Suprapubic skin (tissue), 4 donors: ENCODE measurements at places on chromosomes 5 and 9.

DNA sequence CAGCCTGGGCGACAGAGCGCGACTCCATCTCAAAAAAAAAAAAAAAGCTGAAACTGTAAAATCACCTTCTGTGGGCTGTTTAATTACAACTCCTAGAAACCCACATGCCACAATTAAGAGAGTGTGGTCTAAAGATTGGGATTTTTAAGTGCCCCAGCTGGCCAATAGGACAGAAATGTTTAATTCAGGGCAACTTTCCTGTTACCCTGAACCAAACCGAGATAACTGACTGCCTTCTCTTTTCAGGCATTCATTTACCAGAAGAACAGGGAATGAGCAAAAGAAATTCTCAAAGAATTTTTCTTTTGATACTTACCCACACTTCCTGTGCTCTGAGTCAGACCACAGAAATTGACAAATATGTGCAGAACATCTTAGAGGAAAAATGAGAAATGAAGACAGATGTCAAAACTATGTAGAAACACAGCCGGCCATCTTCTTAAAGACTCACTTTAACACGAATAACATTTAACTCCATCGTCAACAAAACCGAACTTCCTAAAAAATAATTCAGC is 221.3 kb upstream of the DAPK1 start:
- DNase-seq: no peak

GRCh38 chr9:134689321-134690181 is 47.9 kb downstream of the COL5A1 start:
- DNase-seq: peak; percentile 90

DNA sequence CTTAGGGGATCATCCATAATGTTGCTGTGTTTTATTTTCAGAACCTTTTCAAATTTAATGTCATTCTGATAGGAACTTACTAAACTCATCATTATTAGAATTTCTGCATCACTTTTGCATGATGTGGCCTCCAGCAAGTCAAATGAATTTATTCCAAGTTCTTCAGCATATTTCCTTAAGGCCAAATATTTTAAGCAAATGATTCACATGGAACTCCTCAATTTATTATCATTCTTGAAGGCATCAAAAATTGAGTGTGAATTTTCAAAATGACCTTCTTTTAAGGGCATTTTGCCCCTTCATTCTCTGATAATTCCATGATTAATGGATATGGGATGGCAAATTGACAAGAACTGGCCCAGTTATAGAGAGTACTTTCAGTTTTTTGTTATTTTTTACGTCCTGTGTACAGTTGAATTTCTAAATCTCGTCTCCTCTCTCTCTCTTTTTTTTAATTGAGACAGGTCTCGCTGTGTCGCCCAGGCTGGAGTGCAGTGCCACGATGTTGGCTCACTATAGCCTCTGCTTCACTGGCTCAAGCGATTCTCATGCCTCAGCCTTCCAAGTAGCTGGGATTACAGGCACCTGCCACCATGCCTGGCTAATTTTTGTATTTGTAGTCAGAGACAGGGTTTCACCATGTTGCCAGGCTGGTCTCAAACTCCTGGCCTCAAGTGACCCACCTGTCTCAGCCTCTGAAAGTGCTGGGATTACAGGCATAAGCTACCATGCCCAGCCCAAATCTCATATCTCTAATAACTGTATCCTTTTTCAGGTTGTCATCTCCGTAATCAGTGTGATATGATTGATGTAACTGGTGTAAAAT is 29.1 kb downstream of the GPR21 start:
- no peak for DNase-seq

DNA sequence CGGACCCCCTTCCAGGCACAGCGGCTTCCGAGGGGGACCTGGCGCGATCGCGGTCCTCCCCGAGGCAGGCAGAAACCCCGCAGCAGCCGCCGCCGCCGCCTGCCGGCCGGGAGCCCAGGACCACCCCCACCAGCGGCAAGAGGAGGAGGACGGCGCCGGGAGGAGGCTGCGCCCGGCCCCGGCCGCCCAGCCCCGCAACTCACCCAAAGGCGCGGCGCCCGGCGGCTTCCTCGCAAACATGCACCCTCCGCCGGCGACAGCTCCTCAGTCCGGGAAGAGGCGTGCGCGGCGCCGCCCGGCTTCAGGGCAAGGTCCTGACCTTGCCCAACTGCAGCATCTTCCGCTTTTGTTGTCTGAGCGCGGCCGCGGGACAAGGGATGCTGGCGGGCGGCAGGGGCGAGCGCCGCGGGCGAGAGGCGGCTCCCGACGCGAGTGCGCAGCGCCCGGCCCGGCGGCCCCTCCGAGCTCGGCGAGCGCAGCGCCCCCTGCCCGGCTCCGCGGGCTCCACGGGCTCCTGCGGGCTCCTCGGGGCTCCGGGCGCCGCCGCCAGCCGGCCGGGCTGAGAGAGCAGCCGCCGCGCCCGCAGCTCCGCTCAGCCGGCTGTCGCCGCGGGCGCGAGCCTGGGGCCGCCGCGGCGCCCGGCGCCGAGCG is 507 bp downstream of the CTNND2 start:
- no peak for DNase-seq

- no peak for DNase-seq
These were observed 29.1 kb downstream of the ANKDD1B start for GRCh38 chr5:75640395-75640794.
